ENCODE measurements at places on chromosomes 5 and 9.

- no peak for DNase-seq
These were observed 16.5 kb downstream of the HSDL2 start for GRCh38 chr9:112396416-112396815.

- no peak for DNase-seq
These were observed 140.5 kb downstream of the SV2C start for GRCh38 chr5:76223696-76224095.

- peak; percentile 57 for DNase-seq
These were observed 1.3 kb downstream of the SDHA start for GRCh38 chr5:219460-219863.

DNA sequence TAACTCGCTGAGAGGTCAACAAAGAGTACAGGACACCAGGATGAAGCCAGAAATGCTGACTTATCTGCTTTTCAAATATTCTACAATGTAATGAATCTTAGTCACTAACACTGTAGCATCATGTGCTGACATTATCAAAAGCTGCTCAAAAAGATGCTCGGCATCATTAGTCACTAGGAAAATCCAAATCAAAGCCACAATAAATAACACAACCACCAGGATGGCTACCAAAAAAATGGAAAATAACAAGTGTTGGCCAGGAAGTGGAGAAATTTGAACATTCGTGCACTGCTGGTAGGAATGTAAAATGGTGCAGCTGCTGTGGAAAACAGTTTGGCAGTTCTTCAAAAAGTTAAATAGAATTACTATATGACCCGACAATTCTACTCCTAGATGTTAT lies 269.1 kb downstream of the GLIS3 start:
- no peak for DNase-seq

- no peak for DNase-seq
These were observed 389.5 kb downstream of the PDE4D start for GRCh38 chr5:59504043-59504442.

GRCh38 chr9:135805422-135806022 lies 101.8 kb downstream of the CAMSAP1 start:
- DNase-seq, result no peak

GRCh38 chr9:38067859-38068681 lies 957 bp downstream of the SHB start:
- no peak for DNase-seq

DNA sequence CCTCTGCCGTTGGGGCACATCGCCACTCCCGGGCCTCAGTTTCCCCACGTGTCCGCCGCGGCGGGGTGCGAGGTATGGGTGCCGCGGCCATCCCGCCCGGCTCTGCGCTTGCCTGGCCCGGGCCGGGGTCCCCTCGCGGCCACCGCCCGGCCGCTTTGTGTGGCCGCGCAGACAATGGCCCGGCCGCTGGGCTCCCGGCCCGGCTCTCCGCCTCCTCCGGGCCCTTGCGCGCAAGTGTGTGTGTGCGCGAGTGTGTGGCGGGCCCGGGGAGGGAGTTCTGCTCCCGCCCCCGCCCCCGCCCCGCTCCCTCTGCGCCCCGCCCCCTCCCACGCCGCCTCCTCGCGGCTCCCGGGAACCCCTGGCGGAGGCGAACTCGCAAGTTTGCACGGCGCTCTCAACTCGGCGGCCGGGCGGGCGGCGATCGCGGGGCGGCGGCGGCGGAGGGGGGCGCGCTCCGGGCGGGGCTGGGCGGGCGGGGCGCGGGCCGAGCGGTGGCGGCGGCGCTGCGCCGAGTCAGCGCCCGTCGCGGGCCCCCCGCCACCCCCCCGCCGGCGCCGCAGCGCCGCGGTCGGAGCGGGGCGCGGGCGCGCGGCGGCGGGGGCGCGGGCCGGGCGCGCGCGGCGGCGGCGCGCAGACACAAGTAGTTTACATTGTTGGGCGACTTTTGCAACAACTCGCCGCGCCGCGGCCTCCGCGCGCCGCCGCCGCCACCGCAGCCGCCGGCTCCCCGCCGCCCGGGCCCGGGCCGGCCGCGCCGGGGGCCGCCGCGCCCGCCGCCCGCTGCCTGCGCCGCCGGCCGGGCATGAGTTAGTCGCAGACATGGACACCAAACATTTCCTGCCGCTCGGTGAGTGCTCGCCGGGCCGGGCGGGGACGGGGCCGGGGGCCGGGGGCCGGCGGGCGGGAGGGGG lies at the start of gene RXRA:
Gene RXRA (plus strand): TSS at position 643 of the 911 bp plus-strand sequence. CDS start 177 bp downstream, at position 820.
- DNase-seq, result peak; percentile 86

GRCh38 chr9:124812441-124812876 lies 35.5 kb downstream of the OLFML2A start:
- DNase-seq, result no peak

GRCh38 chr9:21872696-21873095 lies 70.3 kb downstream of the MTAP start:
- no peak for DNase-seq

DNA sequence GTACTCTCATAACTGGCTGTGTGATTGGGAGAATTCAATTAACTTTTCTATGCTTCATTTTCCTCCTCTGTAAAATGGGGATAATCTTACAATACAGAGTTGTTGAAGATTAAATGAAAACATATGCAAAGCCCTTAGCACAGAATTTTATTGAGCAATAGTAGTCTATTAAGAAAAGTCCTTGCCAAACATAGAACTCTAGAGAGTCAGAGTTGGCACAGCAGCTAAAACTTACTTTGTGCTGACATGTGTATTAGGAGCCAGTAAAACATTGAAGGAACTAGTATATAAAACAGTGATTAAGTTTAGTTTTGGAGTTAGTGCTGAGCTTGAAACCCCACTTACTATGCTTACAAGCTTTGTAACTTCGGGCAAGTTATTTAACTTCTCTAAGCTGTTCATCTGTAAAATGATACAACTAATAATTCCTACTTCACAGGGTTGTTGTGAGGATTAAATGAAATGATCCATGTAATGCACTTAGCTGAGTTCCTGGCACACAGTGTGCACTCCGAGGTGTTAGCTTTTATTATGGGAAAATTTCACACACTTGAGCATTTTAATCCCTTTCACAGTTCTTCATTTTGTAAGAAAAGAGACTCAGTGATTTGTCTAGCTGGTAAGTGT lies 20.0 kb upstream of the GRIN3A start:
- DNase-seq, result no peak

GRCh38 chr5:54470128-54470527 lies 14.6 kb downstream of the HSPB3 start:
- DNase-seq, result no peak

- DNase-seq, result no peak
These were observed 121.7 kb downstream of the KCNIP1 start for GRCh38 chr5:170625221-170626165.

GRCh38 chr9:125745018-125745417 lies 2.2 kb upstream of the PBX3 start:
- DNase-seq, result no peak

- no peak for DNase-seq
These were observed 486.7 kb downstream of the RAB3C start for GRCh38 chr5:59069438-59070079.

DNA sequence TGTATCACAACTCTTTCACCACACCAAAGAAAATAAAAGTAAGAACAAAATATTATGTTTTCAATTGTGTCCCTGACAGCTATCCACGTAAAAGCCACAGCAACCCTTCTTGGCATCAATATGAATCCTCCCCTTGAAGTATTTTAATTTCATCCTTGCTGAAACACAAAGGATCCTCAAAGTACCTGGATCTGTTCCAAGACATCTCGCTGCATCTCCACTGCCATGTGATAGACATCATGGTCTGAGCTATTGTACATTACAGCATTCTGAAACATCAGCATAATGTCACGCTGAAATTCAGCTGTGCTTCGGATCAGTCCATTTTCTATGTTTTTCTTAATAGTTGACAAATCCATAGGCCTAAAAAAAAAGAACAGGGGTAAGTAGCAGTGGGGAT lies 17.7 kb downstream of the BRD8 start:
- DNase-seq, result no peak

DNA sequence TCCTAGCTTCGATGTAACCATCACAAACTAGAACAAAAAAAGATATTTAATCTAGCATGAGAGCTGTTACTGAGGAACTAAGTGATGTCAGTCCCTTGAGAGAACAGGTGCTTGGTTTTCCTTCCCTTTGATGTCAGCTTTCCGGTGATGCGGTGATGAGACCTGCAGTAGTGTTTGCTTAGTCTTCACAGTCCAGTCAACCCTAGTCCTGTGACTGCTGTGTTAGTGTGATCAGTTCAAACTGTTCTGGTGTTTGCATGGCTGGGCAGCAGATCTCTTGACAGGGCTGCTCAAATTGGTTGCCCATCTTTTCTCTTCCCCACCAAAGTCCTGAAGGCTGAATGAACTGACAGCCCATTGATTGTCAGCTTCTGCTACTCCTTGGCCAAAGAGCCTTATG lies 608.6 kb upstream of the DAB2 start:
- no peak for DNase-seq

GRCh38 chr9:97985058-97985861 lies 2.1 kb downstream of the ANP32B start:
- no peak for DNase-seq

- no peak for DNase-seq
These were observed 268.6 kb upstream of the MVB12B start for GRCh38 chr9:126058011-126058531.

GRCh38 chr9:91502913-91503672 lies 79.5 kb upstream of the NFIL3 start:
- DNase-seq, result no peak

DNA sequence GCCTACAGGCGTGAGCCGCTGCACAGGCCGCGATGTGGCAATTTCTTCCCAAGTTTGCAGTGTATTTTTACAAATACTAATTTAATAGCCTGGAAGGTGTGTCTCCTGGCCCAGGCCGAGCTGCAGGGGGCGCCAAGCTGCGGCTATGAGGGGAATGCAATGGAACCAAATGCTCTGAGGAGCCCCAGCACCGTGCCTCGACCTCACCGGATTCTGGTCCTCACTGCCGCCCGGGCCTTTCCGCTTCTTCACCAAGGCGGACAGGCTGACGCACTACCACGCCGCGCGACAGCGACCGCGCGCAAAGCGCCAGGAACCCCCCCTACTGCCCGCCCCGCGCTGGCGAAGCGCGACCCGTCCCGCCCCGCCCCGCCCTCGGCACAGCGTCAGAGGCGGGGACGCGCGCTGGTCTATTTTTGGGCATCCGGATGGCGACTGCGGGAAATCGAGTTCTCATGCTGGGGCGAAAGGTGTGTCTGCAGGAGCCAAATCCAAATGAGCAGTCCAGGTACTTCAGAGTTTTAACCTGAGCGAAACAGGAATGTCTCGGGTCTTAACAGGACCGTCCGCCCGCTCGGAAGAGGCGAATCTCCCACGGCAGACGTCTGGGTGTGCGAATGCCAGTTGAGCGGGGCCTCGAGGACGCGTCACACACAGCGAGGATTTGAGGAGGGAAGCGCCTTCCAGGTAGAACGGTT lies 31.7 kb upstream of the PRXL2C start:
- peak; percentile 86 for DNase-seq

DNA sequence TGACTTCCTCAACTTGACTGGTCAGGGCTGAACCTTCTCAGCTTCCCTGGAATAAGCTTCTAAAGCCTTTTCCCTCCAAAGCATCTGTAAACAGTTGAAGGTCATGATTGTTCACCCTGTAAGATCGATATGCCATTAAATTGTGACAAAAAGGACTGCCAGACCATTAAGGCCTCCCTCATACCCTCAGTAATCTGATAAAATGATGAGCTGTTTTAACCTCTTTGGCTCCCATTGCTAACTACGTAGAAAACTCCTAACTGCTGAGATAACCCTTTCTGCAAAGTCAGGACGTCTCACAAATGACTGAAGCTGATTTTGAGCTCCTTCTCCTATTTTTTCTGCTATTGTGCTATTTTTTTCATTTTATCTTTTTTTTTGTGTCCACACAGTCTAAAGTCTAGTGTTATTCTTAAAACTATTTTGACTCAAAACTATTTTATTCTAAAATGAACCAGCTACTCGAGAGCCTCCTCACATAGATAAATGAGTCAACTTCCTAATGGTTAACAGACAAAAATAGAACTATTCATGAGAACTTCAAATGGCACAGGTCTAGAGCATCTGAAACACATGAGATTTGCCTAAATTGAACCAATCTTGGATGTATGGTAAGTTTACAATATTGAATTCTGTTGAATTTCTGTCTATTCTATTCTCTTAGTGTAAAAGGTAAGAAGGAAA lies 395.6 kb upstream of the TLE4 start:
- DNase-seq, result no peak

- no peak for DNase-seq
These were observed 162.4 kb upstream of the ZNF608 start for GRCh38 chr5:124908581-124909451.

GRCh38 chr5:29077451-29077850 lies 2039.1 kb upstream of the CDH9 start:
- DNase-seq, result no peak

- DNase-seq, result no peak
These were observed 48.4 kb upstream of the EFNA5 start for GRCh38 chr5:107719034-107719606.

DNA sequence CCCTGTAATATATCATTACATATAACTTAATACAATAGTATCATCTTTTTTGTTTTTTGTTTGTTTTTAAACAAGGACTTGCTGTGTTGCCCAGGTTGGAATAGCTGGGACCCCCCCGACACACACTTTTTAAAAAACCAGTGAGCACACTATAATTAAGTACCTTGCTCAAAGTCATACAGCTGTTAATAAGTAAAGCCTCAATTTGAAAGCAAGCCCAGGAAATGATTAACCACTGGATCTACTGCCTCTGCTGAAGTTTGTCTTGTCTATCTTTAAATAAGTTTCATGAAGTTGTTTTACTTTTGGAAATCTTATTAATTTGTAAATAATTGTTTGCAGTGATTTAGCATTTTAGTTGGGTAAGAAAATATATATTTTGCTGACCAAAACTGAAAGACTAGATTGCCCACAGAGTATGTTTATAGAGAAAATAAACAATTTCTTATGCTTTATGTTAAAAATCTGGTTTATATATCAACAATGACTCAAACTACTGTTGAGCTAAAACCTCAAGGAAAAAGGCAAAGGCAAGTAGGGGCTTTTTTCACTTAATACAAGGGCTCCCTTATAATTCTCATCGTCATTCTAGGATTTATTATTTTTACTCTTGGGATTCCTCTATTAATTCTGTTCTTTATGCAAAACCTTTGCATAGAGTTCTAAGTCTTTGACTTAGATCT lies 5.8 kb upstream of the CARNMT1 start:
- DNase-seq, result no peak

DNA sequence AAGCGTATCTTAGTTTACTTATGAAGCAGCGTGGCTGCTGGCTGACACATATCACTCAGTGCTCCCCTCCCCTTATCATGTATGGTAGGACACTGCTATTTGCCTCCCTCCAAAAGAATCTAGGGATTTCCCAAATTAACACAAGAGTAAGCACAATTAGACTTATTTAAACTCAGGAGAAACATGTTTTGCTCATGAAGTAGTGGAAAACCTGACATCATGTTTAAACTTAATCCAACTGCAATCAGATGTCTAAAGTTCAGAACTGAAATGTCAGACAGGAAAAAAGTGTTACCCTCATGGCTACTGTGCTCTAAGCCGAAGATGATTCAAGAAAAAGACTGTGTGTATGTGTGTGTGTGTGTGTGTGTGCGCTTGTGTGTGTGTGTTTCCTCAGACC lies 324.1 kb upstream of the TNC start:
- no peak for DNase-seq

Measured in natural killer cell (primary cell).